Gastrocnemius medialis (tissue), 4 donors: ENCODE measurements at places on chromosomes 16 and 17.

DNA sequence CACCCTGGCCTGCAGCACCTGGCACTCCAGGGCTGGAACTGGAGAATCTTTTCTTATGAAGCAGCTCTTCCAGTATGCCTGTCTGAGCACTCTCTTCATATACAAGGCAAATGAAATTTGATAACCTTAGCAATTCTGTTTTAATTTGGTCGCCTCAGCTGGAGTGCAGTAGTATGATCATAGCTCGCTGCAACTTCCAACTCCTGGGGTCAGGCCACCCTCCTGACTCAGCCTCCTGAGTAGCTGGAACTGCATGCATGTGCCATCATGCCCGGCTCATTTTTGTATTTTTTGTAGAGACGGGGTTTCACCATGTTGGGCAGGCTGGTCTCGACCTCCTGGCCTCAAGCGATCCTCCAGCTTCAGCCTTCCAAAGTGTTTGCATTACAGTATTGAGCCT is 140.8 kb upstream of the CHMP6 start:
- H3K27me3 ChIP-seq: no peaks in the 10 kb centered on the region
- peaks cover 14% of the 10 kb centered on the region for H3K36me3 ChIP-seq
- H3K4me3 ChIP-seq: no peak overlapping the region

- DNase-seq: no peak
- H3K4me1 ChIP-seq: peaks cover 4% of the 10 kb centered on the region
- H3K36me3 ChIP-seq: no peaks in the 10 kb centered on the region
- H3K27me3 ChIP-seq: no peaks in the 10 kb centered on the region
These were observed 173.9 kb downstream of the LAT start for GRCh38 chr16:29158785-29159184.

GRCh38 chr17:81395600-81396277 is 482 bp downstream of the BAHCC1 start:
- no peaks in the 10 kb centered on the region for H3K27me3 ChIP-seq
- peak overlapping the region; percentile 82 for H3K4me3 ChIP-seq
- no peaks in the 10 kb centered on the region for H3K36me3 ChIP-seq
- peaks cover 39% of the 10 kb centered on the region for H3K4me1 ChIP-seq

- DNase-seq: no peak
- H3K4me3 ChIP-seq: no peak overlapping the region
- no peaks in the 10 kb centered on the region for H3K36me3 ChIP-seq
- no peak overlapping the region for H3K27ac ChIP-seq
These were observed 39.9 kb downstream of the CDH1 start for GRCh38 chr16:68776821-68777485.

DNA sequence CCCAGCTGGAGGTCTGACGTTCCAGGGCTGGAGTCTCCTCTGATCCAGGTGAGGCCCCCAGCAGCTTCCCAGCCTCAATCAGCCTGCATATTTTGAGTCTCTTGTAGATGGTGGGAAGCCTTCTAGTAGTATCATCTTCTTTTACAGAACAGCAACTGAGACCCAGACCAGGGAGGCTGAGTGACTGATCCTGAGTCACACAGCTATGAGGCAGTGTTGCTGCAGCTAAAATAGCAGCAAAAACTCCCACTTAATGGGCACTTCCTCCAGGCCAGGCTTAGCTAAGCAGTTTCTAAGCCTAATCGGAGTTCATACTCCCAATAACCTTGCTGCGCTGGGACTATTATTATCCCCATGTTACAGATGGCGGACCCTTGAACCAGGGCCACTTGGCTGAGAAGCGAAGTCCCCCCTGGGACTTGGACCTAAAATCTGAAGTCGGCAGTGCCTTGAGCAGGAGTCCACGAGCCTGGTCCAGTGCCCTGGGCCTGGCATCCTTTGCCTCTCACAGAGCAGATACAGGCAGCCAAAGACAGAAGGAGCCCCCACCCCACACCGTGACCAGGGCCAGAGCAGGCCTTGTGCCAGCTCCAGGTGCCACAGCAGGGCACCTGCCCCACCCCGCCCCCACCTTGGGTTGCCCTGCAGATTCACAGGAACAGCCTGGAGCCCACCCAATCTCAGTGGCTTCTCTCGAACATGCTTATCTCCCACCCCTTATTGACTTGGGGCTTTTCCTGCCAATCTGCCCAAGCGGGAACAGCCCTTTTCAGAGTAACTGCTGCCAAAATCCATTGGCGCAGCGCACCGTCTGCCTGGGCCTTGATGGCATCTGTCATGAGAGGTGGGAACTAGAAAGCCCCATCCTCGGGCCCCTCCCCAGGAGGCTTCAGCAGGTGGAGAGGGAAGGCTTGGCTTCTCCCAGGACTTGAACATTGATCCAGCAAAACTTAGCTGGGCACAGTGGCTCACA is 65.1 kb downstream of the SOCS1 start:
- no peak for DNase-seq
- H3K36me3 ChIP-seq: no peaks in the 10 kb centered on the region
- H3K27me3 ChIP-seq: no peaks in the 10 kb centered on the region
- no peaks in the 10 kb centered on the region for H3K4me1 ChIP-seq
- H3K4me3 ChIP-seq: no peak overlapping the region
- no peak overlapping the region for H3K27ac ChIP-seq

DNA sequence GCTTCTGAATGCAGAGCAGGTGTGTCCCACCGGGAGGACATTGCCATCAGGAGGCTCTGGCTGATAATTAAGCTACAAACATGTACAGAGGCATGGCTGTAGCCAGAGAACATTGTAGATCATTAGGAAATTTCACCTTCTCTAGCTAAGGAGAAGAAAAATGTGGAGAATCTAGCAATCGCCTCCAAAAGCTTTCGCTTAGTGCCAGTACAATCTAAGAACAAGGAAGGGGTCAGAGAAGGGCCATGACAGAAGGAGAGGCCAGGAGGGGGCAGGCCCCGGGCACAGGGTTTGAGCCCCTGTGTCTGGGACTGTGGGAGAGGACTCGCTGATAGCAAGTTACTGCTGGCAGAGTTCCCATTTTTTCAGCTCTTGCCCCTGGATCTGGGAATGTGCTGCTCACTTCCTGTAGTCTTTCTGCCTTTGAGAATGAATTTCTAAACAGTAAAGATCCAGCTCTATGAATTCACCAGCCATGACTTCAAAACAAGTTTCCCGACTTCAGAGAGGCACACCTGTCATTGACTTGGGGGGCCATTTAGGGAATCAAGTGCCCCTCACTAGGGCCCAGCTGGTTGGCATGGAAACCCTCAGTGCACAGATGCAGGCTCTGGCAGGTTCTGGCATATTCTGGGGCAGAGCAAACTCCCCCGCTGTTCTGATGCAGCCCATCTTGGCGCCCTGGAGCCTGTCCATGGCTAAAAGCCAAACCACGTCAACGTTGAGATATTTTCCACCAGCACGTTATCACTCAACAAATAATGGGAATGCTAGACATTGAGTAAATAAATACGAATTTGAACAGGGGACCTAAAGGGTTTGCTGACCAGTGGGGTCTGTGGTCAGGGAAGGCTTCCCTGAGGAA is 59.5 kb upstream of the CACNG4 start:
- no peak for DNase-seq
- H3K36me3 ChIP-seq: no peaks in the 10 kb centered on the region
- no peak overlapping the region for H3K27ac ChIP-seq
- no peaks in the 10 kb centered on the region for H3K4me1 ChIP-seq
- H3K27me3 ChIP-seq: no peaks in the 10 kb centered on the region
- H3K4me3 ChIP-seq: no peak overlapping the region

- no peak for DNase-seq
- H3K36me3 ChIP-seq: no peaks in the 10 kb centered on the region
- no peak overlapping the region for H3K27ac ChIP-seq
- no peaks in the 10 kb centered on the region for H3K27me3 ChIP-seq
These were observed 132.8 kb downstream of the SEC14L1 start for GRCh38 chr17:77273397-77274085.

DNA sequence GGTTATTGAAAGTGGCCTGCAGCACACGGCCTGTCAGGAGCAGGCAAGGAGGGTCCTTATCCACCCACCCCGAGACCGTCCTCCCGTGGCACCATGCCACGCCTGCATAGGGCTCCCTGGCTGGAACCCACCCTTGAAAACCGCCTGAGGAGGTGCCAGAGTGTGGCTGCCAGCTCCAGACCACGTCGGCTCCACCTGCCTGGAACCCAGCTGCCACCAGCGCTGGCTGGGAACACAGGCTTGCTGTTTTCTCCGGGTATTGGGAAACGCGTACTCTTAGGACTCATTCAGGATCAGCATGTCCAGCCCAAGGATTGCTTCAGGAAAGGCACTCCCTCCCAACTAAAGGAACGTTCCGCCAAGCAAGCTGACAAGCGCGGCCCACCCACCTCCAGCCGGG is 6.7 kb downstream of the ARL16 start:
- H3K4me1 ChIP-seq: no peaks in the 10 kb centered on the region
- no peak overlapping the region for H3K27ac ChIP-seq
- H3K36me3 ChIP-seq: no peaks in the 10 kb centered on the region
- no peak overlapping the region for H3K4me3 ChIP-seq
- no peaks in the 10 kb centered on the region for H3K27me3 ChIP-seq

GRCh38 chr16:3478242-3478925 is 16.9 kb downstream of the C16orf90 start:
- no peaks in the 10 kb centered on the region for H3K36me3 ChIP-seq
- H3K27ac ChIP-seq: peak overlapping the region; percentile 67
- H3K27me3 ChIP-seq: no peaks in the 10 kb centered on the region

DNA sequence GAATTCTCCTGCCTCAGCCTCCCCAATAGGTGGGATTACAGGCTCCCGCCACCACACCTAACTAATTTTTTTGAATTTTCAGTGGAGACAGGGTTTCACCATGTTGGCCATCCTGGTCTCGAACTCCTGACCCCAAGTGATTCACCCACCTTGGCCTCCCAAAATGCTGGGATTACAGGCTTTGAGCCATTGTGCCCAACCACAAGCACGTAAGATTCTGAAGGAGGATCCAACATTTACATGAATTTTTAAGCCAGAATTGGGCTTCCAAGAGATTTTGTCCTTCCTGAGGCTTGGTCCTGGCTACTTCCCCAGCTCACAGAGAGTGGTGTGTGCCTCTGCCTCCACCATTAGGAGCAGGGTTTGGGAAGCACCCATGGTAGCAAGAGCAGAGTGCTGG is 11.1 kb downstream of the G6PC3 start:
- no peak for DNase-seq
- H3K36me3 ChIP-seq: peaks cover 92% of the 10 kb centered on the region
- no peaks in the 10 kb centered on the region for H3K4me1 ChIP-seq
- no peaks in the 10 kb centered on the region for H3K27me3 ChIP-seq
- H3K27ac ChIP-seq: no peak overlapping the region

DNA sequence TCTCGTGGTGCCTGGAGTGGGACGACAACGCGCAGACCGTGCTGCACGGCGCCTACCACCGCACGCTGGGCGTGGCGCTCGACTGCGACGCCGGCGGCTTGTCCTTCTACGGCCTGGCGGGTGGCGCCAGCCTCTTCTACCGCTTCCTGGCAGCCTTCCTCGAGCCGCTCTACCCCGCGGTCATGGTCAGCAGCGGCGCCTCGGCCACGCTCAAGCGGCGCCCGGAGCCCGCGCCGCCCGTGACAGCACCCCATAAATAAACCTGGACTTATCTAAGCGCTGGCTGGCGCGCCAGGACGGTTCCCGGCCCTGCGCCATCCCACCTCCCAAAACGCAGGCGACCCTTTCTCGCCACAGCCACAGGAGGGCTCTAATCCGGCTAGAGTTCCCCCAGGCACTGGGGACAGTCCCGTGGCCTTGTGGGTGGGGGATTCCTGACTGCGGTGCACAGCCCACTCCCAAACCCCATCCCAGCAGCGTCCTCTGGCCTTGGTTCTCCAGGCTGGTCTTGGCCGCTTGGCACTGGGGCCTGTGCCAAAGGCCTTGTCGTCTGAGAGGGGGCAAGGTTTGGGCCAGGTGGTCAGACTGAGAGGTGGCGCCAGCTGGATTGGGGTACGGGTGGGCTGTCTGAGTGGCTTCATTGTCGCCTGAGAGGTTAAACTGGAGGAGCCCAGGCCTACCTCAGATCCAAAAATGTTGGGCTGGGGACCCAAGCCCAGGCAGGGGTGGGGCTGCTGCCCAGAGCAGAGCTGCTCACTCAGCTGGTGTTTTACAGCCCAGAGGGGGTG is 10.1 kb upstream of the SLC16A5 start:
- H3K27me3 ChIP-seq: no peaks in the 10 kb centered on the region
- peaks cover 23% of the 10 kb centered on the region for H3K4me1 ChIP-seq
- H3K36me3 ChIP-seq: no peaks in the 10 kb centered on the region
- H3K4me3 ChIP-seq: peak overlapping the region; percentile 67

GRCh38 chr16:57042157-57043111 is 49.9 kb upstream of the CPNE2 start:
- DNase-seq: no peak
- H3K4me3 ChIP-seq: no peak overlapping the region
- H3K27me3 ChIP-seq: no peaks in the 10 kb centered on the region
- no peaks in the 10 kb centered on the region for H3K36me3 ChIP-seq

GRCh38 chr17:61340431-61341209 is 59.0 kb upstream of the TBX2 start:
- peaks cover 12% of the 10 kb centered on the region for H3K4me1 ChIP-seq
- DNase-seq: no peak
- no peak overlapping the region for H3K27ac ChIP-seq
- H3K4me3 ChIP-seq: no peak overlapping the region

GRCh38 chr16:11684231-11685025 is 16.2 kb downstream of the SNN start:
- peak overlapping the region; percentile 96 for H3K27ac ChIP-seq
- H3K4me1 ChIP-seq: peaks cover 77% of the 10 kb centered on the region
- H3K36me3 ChIP-seq: no peaks in the 10 kb centered on the region
- no peak overlapping the region for H3K4me3 ChIP-seq
- no peak for DNase-seq
- H3K27me3 ChIP-seq: no peaks in the 10 kb centered on the region

- H3K27ac ChIP-seq: no peak overlapping the region
- H3K36me3 ChIP-seq: no peaks in the 10 kb centered on the region
- no peak for DNase-seq
- H3K4me3 ChIP-seq: no peak overlapping the region
These were observed 664.9 kb downstream of the CDH8 start for GRCh38 chr16:61371388-61371787.

- no peaks in the 10 kb centered on the region for H3K27me3 ChIP-seq
- H3K4me3 ChIP-seq: no peak overlapping the region
- DNase-seq: no peak
- H3K27ac ChIP-seq: no peak overlapping the region
These were observed 49.4 kb downstream of the MYH10 start for GRCh38 chr17:8580952-8581658.

GRCh38 chr17:50445730-50446325 is 19.8 kb downstream of the ACSF2 start:
- peaks cover 53% of the 10 kb centered on the region for H3K4me1 ChIP-seq
- H3K36me3 ChIP-seq: no peaks in the 10 kb centered on the region
- H3K4me3 ChIP-seq: no peak overlapping the region
- DNase-seq: no peak
- H3K27ac ChIP-seq: peak overlapping the region; percentile 39

DNA sequence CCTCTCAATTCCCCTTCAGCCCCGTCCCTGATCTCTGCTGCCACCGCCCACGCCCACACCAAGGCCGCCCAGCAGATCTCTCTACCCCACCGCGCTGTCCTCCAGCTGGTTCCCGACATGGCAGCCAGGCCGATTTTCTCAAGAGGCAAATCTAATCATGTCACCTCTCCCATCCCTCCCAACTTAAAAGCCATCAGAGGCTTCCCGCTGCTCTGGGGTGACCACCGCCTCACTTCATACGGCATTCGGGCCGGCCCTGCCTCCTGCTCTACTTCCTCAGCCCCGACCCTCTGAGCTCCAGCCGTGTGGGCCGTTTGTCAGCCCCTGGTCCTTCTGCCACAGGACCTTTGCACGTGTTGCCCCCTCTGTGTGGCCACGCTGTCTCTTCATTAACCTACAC is 63.2 kb downstream of the RPH3AL start:
- no peak for DNase-seq
- no peaks in the 10 kb centered on the region for H3K27me3 ChIP-seq
- no peaks in the 10 kb centered on the region for H3K4me1 ChIP-seq
- no peak overlapping the region for H3K27ac ChIP-seq

GRCh38 chr17:46117117-46117516 is 76.1 kb downstream of the KANSL1 start:
- no peaks in the 10 kb centered on the region for H3K27me3 ChIP-seq
- no peak overlapping the region for H3K4me3 ChIP-seq
- no peak for DNase-seq
- peak overlapping the region; percentile 12 for H3K27ac ChIP-seq
- no peaks in the 10 kb centered on the region for H3K36me3 ChIP-seq
